Keratinocyte (primary cell): ENCODE measurements at places on chromosomes 5 and 9. TPM values are rescaled to one million over a fixed set of nuclear protein-coding genes. Genes with fewer than 3 reads are reported as not detected.

GRCh38 chr5:95102080-95102479 is 182.8 kb downstream of the MCTP1 start:
- no peaks in the 10 kb centered on the region for H3K4me1 ChIP-seq
- H3K27me3 ChIP-seq = no peaks in the 10 kb centered on the region
- H3K36me3 ChIP-seq = no peaks in the 10 kb centered on the region

GRCh38 chr9:91812191-91812590 is 137.8 kb downstream of the ROR2 start:
- H3K27me3 ChIP-seq = no peaks in the 10 kb centered on the region
- H3K4me1 ChIP-seq = peaks cover 10% of the 10 kb centered on the region
- H3K27ac ChIP-seq = no peak overlapping the region
- no peak overlapping the region for H3K4me3 ChIP-seq
- DNase-seq = no peak

The PCDH12 gene
- polyA plus RNA-seq = 0.01 to 0.03 TPM (median 0.01 TPM) in 3 replicates

The C5orf22 gene
- 17.1 to 27.6 TPM (median 21.0 TPM) in 3 replicates for polyA plus RNA-seq

The SVEP1 gene
- polyA plus RNA-seq = 0.09 to 0.14 TPM (median 0.10 TPM) in 3 replicates

DNA sequence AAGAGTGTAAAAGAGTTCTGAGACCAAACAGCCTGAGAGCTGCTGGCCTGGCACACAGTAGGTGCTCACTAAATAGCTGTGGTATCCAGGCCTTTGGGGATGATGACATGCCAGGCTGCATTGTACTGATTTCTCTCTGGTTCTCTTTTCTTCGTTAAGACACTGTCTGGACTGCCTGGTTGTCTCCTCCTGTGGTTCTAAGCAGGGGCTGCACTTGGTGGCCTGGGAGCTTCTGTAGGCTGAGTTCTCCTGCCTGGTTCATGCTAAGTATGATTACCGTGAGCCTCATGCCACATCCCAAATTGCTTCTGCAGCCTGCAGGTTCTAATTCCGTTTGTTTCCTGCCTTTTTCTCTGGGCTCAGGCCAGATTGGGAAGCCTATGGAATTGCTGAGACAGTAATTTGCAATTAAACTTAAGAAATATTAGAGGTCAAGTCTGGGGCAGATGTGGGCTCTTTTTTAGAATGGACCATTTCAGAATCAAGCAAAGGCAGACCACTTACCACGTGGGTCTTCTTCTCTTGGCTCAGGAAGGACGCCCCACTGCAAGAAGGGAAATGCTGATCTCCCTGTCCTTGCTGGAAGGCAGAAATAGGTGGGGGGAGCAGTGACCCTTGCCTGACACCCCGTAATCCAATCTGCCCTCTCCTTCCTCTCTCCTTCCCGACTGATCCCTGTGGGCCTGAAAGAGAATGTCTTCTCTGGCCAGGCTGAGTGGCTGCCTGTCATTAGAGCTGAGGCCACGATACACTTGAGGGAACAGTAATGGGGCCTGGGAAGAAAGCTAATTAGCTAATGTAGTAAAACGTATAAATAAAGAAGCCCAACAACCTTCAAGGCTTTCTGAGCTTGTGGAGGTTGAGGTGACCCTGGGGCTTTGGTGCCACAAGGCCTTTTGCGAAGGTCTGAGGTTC is 21.9 kb upstream of the BOD1 start:
- no peaks in the 10 kb centered on the region for H3K36me3 ChIP-seq
- no peak for DNase-seq
- H3K4me1 ChIP-seq = peaks cover 11% of the 10 kb centered on the region

- no peak overlapping the region for H3K27ac ChIP-seq
- no peak overlapping the region for H3K4me3 ChIP-seq
- no peaks in the 10 kb centered on the region for H3K36me3 ChIP-seq
- H3K4me1 ChIP-seq = no peaks in the 10 kb centered on the region
- H3K27me3 ChIP-seq = no peaks in the 10 kb centered on the region
- DNase-seq = no peak
These were observed 792.2 kb upstream of the CDH9 start for GRCh38 chr5:27830546-27830945.

DNA sequence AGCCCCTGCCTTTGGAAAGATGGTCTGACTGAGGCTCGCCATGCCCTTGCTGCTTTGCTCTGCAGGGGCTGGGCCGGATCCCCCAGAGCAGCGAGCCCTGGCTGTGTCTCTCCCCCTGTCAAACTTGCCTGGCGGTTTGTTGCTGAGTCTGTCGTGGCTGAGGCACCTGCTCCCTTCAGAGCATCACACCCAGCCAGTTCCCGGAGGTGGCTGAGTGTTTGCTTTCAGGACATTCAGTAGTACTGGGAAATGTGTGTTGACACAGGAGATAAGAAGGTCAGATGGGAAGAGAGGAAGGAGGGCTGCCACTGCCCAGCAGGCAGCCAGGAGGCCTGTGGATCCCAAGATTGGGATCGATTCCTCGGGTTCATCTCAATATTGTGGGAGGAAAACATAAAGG is 62.9 kb downstream of the GADD45G start:
- peaks cover 4% of the 10 kb centered on the region for H3K4me1 ChIP-seq
- no peak overlapping the region for H3K4me3 ChIP-seq

The CDH9 gene
- not detected in 3 replicates for polyA plus RNA-seq

GRCh38 chr9:79694676-79695400 is 123.1 kb downstream of the TLE4 start:
- H3K27me3 ChIP-seq = no peaks in the 10 kb centered on the region
- H3K4me3 ChIP-seq = no peak overlapping the region
- DNase-seq = no peak
- H3K36me3 ChIP-seq = no peaks in the 10 kb centered on the region
- H3K27ac ChIP-seq = no peak overlapping the region

The INSL6 gene
- polyA plus RNA-seq = not detected in 3 replicates

DNA sequence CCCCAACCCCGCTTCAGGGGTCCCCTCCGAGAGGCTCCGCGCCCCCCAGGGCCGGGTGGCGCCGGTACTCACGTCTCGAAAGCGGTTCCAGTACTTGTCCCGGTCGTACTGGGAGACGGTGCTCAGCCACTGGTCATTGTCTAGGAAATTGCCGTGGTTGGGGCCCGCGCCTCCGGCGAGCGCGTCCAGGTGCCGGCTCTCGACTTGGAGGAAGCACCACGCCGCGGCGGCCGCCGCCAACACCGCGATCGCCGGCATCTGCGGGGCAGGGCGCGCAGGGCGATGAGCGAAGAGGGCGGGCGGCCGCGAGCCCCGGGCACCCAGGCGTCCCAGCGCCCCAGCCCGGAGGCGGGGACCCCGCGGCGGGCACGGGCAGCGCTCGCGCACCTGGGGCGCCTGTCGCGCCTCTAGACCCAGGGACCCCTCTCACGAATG is 808 bp downstream of the SPOCK1 start:
- no peak for DNase-seq
- no peak overlapping the region for H3K27ac ChIP-seq
- H3K27me3 ChIP-seq = peaks cover 32% of the 10 kb centered on the region
- H3K36me3 ChIP-seq = no peaks in the 10 kb centered on the region
- peak overlapping the region; percentile 20 for H3K4me3 ChIP-seq

- H3K27me3 ChIP-seq = no peaks in the 10 kb centered on the region
- no peak for DNase-seq
- no peak overlapping the region for H3K27ac ChIP-seq
These were observed 173.6 kb downstream of the DEPDC1B start for GRCh38 chr5:60526336-60526875.

The PCDHGB6 gene
- polyA plus RNA-seq = 0.19 to 0.30 TPM (median 0.23 TPM) in 3 replicates

DNA sequence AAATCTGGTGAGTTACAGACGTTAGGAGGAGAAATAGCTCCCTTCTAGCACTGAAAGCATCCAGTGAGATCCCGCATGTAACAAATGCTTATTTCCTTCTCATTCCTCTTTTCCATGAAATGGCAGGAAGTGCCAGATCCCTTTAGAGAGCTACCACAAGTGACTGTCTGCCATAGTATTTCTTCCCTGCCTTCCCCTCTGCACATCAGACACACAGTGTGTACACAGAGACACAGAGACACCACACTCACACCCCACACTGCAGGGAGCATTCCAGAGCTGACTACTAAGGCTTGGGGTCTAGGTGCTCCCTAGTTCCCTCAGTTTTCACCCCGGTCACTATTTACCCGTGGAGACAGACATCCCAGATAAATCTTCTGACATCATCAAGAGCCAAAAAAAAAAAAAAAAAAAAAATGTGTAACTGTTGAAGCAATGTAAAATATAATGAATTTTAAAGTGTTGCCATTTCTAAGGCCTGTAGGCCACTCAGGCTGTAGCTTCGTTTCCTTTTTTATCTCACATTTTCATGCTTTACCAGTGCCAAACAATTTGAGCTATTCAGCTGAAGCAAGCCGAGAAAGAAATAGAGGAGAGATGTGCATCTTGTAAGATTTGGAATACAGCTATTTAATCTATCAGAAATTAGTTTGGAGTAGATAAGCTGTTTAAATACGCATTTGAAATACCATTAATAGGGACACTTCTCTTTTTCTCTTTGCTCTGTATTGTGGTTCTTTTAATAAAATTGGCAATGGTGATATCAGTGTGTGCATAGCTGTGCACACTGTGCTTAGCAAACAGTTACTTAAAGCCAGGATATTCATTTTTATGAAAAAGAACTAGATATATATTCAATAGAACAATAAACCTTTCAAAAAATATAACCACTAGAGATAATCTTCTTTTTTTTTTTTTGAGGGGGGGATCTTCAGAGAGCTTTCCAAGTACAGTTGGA is 405.5 kb downstream of the PDE4D start:
- no peaks in the 10 kb centered on the region for H3K36me3 ChIP-seq
- H3K27me3 ChIP-seq = no peaks in the 10 kb centered on the region
- H3K27ac ChIP-seq = no peak overlapping the region
- no peak overlapping the region for H3K4me3 ChIP-seq
- H3K4me1 ChIP-seq = peaks cover 27% of the 10 kb centered on the region

DNA sequence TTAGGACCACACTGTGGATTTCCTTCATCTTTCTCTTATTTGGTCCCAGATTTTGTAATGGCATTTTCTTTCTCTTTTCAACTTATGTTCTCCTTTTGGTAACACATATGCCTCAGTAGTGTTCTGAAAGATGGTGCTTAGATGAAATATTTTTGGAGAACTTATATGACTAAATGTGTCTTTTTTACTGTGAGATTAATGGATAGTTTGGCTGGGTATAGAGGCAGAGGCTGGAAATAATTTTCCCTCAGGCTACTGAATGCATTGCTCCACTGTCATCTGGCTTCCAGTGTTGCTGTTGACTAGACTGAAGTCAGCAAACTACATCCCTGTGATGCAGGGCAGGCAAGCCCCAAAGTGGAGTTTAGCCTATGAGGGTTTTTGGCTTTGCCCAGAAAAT is 450.9 kb downstream of the DMAC1 start:
- no peaks in the 10 kb centered on the region for H3K27me3 ChIP-seq
- no peak overlapping the region for H3K4me3 ChIP-seq
- H3K27ac ChIP-seq = no peak overlapping the region
- no peaks in the 10 kb centered on the region for H3K4me1 ChIP-seq
- no peaks in the 10 kb centered on the region for H3K36me3 ChIP-seq

DNA sequence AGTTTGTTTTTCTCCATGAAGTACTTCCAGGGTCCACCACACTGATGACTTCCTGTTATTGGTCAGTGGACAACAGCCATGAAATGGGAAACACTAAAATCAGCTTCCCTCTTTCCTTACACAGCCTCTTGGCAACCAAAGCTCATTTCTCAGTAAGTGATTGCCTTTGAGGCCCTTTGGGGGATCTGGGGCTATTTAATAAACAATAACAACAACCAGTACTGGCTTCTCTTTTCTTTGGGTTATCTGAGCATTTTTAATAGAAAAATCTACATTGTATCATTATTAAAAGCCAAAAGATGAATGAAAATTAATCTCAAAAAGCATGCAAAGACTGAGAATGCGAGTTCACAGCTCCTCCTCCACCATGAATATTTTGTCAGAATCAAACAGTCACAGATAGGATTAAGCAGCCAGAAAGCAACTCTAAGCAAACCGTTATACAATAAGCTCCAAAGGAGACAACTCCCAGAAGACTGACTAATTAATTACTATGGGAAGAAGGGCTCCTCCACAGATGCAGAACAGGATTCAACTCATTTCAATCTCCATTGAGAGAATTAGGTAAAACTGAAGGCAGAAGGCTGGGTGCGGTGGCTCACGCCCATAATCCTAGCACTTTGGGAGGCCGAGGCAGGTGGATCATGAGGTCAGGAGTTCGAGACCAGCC is 68.3 kb downstream of the SERINC5 start:
- H3K4me3 ChIP-seq = no peak overlapping the region
- no peak for DNase-seq
- no peaks in the 10 kb centered on the region for H3K27me3 ChIP-seq
- H3K4me1 ChIP-seq = peaks cover 9% of the 10 kb centered on the region

DNA sequence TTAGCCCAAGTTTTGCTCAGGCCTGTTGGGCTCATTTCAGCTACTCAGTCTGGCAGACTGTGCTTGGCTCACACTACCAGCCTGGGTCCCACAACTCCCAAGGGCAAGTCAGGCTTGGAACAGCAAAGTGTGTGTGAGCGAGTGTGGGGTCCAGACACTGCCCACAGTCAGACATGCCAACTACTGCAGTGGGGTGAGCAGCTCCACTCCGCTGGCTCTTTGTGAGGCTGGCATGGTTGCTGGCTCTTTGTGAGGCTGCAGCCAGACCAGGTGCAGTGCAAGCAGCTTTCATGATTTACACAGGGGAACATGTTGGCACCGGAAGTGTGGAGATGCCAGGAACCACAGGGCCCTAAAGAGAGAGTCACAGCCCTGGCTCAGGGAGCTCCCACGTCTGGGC is 606.7 kb upstream of the FAM174A start:
- no peak for DNase-seq
- H3K27me3 ChIP-seq = no peaks in the 10 kb centered on the region
- no peaks in the 10 kb centered on the region for H3K4me1 ChIP-seq
- no peaks in the 10 kb centered on the region for H3K36me3 ChIP-seq
- H3K27ac ChIP-seq = no peak overlapping the region

GRCh38 chr5:179452356-179453230 is 97.8 kb upstream of the RUFY1 start:
- no peaks in the 10 kb centered on the region for H3K36me3 ChIP-seq
- H3K4me1 ChIP-seq = no peaks in the 10 kb centered on the region
- no peak overlapping the region for H3K27ac ChIP-seq
- no peaks in the 10 kb centered on the region for H3K27me3 ChIP-seq

- H3K27me3 ChIP-seq = no peaks in the 10 kb centered on the region
- no peaks in the 10 kb centered on the region for H3K4me1 ChIP-seq
- H3K36me3 ChIP-seq = no peaks in the 10 kb centered on the region
- no peak for DNase-seq
These were observed 9.3 kb downstream of the HAVCR1 start for GRCh38 chr5:157049605-157050004.

DNA sequence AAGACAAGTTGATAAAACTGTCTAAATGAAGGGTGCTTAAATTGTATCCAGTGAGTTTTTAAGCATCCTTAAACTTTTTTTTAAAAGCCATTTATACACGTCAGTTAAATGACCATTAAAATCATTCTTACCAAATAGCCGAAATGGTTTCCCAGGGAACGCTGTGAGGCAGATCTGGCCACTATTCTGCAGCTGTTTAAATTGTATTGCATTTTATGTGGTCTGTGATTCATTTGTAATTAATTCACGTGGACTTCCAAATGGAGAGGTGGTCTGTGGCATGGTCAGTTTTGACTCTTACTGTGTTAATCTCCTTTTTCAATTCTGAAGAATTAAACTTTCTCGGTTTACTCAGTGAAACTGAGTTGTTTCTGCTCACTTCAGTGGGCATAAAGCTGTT is 113.7 kb upstream of the OTULINL start:
- DNase-seq = no peak
- H3K4me3 ChIP-seq = no peak overlapping the region
- H3K27me3 ChIP-seq = no peaks in the 10 kb centered on the region
- H3K27ac ChIP-seq = no peak overlapping the region
